ENCODE measurements at places on chromosomes 11 and 22.

GRCh38 chr22:27737521-27737920 is 64.0 kb downstream of the MN1 start:
- no peak for DNase-seq

DNA sequence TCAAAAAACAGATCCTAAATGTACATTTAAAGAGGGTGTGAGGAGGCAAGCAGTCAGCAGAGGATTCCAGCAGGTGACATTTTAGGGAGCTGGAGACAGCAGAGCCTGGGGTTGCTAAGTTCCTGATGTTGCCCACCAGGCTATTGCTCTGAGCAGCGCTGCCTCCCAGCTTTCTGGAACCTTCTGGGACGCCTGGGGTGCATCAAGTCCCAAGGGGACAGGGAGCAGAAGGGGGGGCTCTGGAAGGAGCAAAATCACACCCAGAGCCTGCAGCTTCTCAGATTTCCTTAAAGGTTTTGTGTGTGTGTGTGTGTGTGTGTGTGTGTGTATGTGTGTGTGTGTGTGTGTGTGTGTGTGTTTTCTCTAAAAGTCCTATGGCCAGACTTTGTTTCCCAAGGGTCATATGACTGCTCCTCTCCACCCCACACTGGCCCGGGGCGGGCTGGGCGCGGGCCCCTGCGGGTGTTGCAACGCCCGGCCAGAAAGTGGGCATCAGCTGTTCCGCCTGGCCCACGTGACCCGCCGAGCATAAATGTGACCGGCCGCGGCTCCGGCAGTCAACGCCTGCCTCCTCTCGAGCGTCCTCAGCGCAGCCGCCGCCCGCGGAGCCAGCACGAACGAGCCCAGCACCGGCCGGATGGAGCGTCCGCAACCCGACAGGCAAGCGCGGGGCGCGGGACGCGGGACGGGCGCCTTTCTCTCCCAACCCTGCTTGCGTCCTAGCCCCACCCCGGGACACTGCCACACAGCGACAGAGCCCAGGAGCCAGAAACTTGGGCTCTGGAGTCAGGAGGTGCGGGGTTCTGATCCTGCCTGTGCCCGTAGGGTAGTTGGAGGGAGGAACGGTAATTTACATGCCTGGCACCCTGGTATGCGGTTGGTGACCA is at the start of gene HMOX1:
Gene HMOX1, plus strand, starts transcription at position 560 of the 887 bp plus-strand sequence. Its CDS starts 78 bp downstream, at position 638.
- peak; percentile 94 for DNase-seq

- DNase-seq, result no peak
Observed at GRCh38 chr11:43555186-43555585, 125.4 kb upstream of the HSD17B12 start.

- peak; percentile 23 for DNase-seq
Observed at GRCh38 chr11:66985508-66986177, 10.5 kb downstream of the C11orf86 start.

GRCh38 chr22:23079240-23079768 is 9.0 kb downstream of the GNAZ start:
- DNase-seq, result no peak

DNA sequence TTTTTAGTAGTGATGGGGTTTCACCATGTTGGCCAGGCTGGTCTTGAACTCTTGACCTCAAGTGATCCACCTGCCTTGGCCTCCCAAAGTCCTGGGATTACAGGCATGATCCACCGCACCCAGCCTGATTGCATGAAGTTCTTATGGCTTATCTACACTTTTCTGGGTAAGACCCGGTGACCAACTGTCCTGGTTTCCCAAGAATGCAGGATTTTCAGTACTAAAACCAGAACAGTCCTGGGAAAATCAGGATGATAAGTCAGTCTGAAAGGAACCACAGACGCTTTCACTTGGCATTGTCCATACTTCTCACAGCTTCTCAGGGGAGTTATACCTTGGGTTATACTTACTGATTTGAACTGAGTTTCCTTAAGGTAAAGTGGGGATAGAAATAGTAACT is 1.4 kb upstream of the BPIFC start:
- no peak for DNase-seq

- DNase-seq, result no peak
Observed at GRCh38 chr11:17719028-17719937, at the start of gene MYOD1. Gene MYOD1 (plus strand): TSS chr11:17719571. CDS start chr11:17719783, 212 bp downstream.

DNA sequence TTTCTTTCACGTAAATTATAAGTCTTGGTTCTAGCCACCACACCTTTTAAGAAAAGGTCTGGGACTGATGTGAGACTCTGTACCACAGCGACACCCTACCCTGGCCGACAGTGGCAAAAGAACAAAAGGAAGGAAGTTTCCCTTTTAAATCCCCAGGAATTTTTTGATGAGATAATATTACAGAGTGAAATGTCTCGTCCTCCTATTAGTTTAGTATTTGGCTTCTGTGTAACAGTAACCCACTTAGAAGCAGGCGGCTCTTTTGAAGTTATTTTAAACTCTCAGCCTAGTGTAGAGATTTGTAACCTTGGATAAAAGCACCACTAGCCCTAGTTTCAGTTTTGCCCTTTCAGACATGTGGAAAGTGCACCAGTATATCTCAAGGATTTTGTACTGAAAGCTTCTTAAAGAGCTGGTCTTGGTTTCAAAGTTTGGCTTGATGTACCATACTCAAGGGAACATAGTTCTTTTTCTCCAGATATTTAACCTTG is 84.1 kb downstream of the C22orf31 start:
- no peak for DNase-seq

DNA sequence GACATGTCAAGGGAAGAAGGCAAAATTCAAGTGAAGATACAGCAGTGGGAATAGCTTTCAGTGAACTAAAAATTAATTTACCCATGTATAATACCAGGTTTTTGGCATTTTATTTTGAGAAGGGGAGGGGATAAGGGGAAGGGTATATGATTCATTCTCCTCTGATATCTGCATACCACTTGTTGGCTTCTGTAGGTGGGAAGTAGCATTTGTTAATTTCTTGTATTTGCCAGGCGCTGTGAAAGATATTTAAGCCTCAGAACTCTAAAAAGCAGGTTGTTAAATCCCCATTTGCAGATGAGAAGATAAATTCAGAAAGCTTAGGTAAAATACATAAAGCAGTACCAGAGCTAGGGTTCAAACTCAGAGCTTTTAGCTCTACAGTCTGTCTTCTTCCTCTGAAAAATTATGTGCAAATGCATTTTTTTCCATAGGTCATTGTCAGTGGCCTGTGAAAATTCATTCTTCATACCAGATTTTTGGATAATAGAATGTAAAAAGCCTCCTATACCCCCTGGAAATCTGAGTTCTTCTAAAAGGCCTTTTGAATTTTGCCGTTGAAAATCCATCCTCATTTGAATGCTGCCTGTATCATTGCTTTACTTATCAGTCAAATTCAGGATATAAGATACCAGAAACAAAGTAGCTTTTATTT is 221.3 kb downstream of the DDX10 start:
- DNase-seq, result no peak

- no peak for DNase-seq
Observed at GRCh38 chr11:120964857-120965256, 59.0 kb upstream of the TBCEL start.

DNA sequence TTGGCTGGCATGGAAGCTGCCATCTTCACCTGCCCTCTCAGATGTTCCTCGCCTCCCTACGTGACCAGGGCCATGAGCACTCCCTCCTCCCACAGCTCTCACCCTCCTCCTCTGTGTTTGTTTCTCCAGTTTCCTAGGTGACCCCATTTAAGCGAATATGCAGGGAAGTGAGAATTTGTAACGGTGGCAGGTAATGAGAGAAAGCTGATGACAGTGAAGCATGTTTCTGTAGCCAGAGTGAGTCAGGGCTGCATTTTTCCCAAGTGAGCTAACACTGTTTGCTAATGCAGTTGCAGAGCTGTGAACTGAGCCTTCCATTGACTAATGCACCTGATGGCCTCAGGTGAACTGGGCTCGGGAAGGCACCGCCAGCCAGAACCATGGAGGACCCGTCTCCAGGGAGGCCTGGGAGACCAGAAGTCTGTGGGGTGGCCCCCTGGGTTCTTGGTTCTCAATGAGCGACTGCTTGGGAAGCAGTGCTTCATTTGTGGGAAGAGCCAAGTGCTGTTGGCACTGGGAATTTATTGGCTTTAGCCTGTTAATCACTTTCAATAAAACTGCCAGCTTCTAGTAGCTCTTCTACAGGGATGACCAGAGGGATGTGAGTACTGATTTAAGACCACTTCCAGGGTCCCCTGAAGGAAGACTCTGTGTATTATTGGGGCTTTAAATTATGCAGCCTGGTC is 64.5 kb downstream of the BARX2 start:
- DNase-seq, result no peak

- DNase-seq, result no peak
Observed at GRCh38 chr22:19194766-19195536, 16.4 kb upstream of the SLC25A1 start.

- peak; percentile 58 for DNase-seq
Observed at GRCh38 chr11:65440831-65441499, 18.4 kb downstream of the NEAT1 start.

DNA sequence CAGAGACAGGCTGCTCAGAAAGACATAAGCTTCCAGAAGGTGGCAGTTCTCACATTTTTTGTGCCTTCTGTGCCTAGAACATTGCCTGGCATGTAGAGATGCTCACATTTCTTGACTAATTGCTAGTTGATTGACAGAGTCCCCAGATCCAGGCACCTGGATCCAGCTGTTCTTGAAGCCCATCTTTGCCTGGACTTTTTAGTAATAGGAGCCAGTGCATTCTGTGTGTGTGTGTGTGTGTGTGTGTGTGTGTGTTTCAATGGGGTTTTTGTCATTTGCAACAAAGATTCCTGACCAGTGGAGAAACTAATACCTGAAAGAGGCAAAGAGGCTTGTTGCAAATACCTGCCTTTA is 15.1 kb downstream of the MRGPRF start:
- no peak for DNase-seq

DNA sequence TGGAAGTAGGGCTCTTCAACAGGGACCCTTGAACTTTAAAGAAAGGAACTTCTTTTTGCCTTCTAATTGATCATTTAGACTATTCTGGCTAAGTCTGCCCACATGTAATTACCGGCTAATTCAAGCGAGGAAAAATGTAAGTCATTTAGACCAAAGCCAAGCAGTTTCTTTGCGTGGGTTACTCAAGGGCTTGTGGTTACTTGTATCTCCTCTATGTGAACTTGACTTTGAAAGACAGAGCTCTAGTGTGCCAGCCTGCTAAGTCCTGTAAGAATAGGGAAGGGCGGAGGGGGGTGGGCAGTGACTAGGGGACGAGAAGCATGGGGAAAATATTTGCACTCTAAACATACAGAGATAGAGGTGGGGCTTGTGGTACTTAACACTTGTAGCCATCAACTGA is 145.2 kb upstream of the TEAD1 start:
- no peak for DNase-seq

- DNase-seq, result no peak
Observed at GRCh38 chr11:67158221-67158620, 39.2 kb downstream of the KDM2A start.

GRCh38 chr11:2671748-2672147 is 28.0 kb downstream of the KCNQ1OT1 start:
- DNase-seq, result no peak

DNA sequence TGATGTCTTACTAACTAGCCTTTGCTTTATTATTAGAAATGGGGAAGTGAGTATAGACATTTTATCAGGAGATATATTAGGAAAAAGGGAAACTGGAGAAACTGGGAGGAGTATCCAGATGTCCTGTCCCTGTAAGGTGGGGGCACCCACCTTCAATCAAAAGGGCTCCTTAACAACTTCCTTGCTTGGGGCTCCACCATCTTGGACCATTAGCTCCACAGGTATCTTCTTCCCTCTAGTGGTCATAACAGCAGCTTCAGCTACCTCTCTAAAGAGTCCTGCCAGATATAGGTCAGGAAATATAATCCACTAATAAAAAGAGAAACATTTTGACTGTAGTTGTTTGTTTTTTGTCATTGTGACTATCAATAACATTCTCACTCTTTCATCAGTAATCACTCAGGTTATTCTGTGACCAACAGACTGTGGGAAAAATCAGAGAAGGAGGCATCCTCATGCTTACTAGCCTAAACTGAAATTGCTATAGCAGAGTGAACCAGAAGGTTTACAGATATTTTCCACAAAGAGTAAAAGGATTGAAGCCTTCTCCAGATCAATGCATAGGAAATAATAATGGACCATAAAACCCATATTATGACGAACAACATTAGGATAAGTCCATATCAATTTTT is 10.4 kb downstream of the OR51B4 start:
- no peak for DNase-seq

DNA sequence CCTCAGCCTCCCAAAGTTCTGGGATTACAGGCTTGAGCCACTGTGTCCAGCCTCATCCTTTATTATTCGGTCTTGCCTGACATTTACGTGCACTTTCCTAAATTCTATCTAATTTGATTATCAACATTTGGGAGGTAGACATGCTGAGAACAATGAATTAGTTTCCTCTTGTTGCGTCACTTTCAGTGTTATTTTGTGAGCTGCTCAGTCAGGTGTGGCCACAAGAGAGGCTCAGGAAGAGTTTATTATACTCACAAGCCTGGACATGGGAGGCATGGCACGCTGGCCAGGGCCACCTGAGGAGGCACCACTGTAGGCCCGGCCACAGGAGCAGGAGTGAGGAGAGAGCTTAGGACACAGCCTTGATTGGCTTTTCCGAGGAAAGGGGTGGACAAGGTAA is 59.7 kb upstream of the RBFOX2 start:
- DNase-seq, result peak; percentile 77

GRCh38 chr22:28983788-28984441 is 77.7 kb downstream of the C22orf31 start:
- peak; percentile 25 for DNase-seq

- DNase-seq, result no peak
Observed at GRCh38 chr11:74220376-74220775, 49.3 kb downstream of the PPME1 start.

DNA sequence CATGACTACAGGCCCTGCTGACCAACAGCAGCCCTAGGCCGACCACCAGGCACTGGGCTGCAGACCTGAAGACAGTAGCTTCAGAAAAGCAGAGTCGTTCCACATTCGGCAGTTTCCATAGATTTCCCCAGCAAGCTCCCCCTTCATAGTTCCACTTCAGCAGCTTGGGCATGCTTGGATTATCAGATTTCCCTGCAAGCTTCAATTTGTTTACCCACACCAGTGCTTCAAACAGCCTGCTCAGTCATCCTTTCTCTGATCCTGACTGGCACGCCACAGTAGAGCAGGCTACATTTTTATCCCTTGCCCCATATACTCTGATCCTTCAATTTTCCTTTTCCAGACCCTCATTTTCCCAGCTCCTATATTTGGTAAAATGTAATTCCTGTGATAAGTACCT is 51.1 kb upstream of the CFAP300 start:
- peak; percentile 12 for DNase-seq
